ENCODE measurements at places on chromosomes 7 and 10. TPM values are rescaled to one million over a fixed set of nuclear protein-coding genes. Genes with fewer than 3 reads are reported as not detected.

AKR1C4 gene
- total RNA-seq = not detected

OR2A5 gene
- total RNA-seq = not detected

C7orf57 gene
- not detected for total RNA-seq

MNX1 gene
- total RNA-seq = 0.34 TPM

TEX47 gene
- not detected for total RNA-seq
